ENCODE measurements at places on chromosomes 3 and 15.

DNA sequence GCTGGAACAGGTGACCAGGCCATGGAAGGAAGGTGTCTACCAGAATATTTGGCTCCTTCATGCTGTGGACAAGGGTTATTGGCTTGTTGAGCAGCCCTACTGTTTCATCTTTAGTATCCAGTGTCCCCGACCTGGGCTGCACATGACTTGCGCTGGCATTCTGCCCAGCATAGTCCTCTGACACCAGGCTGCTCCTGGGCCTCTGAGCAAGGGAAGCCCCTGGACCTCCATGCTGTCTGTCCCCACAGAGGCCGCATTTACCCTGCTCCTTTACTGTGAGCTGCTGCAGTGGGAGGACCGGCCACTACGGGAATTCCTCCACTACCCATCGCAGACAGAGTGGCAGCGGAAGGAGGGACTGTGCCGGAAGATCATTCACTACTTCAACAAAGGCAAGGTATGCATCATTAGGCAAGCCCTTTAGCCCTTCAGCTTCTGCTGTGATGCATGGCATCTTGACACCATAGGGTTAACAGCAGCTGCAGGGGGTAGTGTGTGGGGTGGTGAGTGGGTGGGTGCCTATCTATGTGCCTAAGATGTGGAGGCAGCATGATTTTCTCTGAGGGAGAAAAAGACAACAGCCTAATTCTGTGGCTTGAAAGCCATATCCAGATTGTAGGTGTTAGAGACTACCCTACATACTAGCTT lies 44.0 kb upstream of the MANF start:
- no peak for DNase-seq

GRCh38 chr15:43134157-43134635 lies 810 bp downstream of the TMEM62 start:
- DNase-seq: no peak

DNA sequence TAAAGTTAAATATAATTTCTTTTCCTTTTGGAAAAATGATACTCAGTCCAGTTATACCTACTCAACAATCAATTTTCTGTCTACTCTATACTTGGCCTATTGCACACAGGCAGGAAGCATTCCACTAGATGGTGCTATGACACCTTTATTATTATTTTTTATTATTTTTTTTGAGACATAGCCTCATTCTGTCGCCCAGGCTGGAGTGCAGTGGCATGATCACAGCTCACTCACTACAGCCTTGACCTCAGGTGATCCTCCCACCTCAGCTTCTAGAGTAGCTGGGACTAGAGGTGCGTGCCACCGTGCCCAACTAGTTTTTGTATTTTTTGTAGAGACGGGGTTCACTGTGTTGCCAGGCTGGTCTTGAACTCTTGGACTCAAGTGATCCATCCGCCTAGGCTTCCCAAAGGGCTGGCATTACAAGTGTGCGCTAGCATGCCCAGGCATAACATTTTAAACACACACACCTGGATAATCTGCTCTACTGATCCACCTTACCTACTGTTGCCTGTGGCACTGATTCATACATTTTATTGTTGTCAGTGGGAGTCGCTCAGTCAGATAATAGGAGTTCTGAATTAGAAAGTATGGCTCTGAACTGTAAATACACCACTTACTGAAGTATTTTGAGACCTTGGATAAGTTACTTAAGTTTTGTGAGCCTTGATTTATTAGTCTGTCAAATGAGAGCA lies 56.2 kb downstream of the EIF3J start:
- no peak for DNase-seq

DNA sequence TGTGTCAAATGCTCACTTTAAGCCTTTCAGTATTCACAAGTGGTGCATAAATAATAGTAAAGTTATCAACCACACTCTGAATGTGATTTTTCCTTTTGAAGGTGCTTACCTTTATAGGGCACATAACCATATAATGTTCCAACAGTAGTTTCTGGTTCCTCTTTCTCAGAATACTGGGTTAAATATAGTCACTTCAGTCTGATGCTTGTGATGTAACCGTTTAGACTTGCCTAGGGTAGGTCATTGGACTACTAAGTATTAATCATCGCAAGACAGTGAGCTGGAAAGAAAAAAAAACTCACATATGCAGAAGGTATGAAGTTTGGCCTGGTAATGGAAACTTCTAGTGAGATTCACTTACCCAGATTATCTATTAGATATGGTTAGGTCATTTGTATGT lies 1.9 kb downstream of the KBTBD8 start:
- DNase-seq: no peak

- DNase-seq: no peak
Observed at GRCh38 chr3:46386205-46386604, 15.5 kb downstream of the CCR5 start.

DNA sequence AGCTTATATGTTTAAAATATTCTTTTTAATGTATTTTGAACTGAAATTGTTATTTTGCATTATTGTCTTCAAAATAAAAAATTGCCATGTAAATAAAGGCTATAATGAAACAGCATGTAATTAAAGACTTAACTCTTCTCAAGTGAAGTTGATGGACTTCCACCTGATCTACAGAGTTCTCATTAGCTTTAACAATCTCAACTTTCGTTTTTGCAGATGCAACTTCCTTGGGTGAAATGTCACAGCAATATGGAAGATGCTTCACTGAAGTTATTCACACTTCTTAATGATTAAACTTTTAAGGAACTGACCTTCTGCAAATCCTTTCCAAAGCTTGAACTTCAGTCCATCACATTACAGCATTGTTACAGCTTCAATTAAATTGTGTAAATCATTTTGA lies 63.6 kb downstream of the OSTN start:
- no peak for DNase-seq

GRCh38 chr3:138078901-138079344 lies 36.5 kb downstream of the DZIP1L start:
- DNase-seq: no peak

DNA sequence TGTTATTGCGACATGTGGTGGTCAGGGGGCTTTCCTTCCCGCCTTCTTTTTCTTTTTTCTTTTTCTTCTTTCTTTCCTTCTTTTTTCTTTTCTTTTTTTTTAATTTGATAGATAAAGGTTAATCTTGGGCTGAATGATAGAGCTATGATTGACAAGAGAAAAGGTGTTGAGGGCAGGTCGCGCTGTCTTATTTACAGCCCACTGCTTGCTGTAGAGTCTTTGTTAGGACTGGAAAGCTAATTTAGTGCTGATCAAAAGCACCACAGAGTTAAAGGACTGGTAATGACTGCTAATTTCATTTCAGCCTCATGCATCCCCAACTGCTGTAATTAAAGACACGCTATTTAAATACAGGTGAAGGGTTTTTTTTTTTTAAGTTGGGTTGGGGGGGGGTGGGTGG lies 10.6 kb upstream of the SOX2 start:
- no peak for DNase-seq

DNA sequence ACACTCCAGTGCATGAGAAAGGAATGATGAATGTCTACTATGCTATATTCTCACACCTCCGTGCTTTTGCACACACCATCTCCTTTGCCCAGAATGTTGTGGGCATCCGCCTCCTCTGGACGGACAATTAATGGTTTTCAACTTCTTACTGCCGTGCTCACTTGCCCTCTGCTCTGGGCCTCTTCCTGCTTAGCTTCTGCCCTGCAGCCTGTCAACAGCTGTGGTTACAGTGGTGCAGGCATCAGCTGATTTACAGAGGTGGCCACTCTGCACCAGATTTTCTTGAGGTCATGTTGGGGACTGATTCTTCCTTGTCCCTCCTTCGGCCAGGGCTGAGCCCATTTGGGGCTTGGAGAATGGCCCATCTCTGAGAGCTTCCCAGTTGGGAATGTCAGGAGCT lies 56.5 kb upstream of the TMEM115 start:
- DNase-seq: no peak

DNA sequence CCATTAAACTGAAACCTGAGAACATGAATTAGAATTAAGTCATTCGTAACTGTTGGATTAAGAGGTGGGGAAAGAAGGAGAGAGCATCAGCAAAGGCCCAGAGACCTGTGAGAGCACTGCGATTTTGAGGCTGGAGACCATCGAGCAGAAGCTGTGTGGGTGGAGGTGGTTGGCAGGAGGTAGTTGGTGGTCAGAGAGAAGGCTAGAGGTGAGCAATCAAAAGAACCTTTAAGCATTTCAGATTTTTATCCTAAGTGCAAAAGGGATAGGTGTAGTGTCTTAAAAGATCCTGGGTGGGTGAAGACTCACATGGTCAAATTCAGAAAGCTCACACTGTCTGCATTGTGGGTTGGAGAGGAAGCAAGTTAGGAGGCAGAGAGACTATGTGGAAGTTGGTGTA lies 65.1 kb upstream of the TEX264 start:
- DNase-seq: no peak

GRCh38 chr3:129481766-129482332 lies 41.8 kb downstream of the IFT122 start:
- DNase-seq: no peak

- DNase-seq: peak; percentile 3
Observed at GRCh38 chr3:189355481-189356201, 183.9 kb downstream of the TPRG1 start.

All from stimulated activated CD8-positive, alpha-beta memory T cell treated with anti-CD3 and anti-CD28 coated beads, Interleukin-4, amount 100 ng/mL, for 24 hours (primary cell).